LoVo (cell line): ENCODE measurements at places on chromosomes 7 and 10.

- DNase-seq = peak; percentile 56
Measured at GRCh38 chr10:94279835-94280709, 82.7 kb downstream of the NOC3L start.

DNA sequence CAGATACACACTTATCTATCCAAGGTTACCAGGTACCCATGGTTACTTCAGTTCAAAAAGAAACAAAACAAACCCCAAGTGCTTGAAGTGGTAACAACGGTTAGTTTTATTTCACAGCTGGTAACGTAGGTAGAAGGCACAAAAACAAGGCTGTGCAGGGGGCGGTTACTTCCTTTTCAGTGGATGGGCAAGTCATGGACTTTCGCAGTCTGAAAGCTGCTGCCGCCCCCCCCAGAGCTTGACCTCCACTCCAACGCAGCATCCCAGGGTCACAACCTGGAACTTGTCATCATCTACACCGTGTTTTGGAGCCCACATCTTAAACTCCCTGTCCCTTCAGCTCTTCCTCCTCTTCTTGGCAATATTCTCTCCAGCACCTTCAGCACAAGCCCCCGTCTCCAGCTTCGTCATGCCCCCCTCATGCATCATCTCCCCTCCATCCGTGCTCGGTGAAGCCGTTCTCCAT, 181.2 kb upstream of the ITGB1 start:
- no peak for DNase-seq

DNA sequence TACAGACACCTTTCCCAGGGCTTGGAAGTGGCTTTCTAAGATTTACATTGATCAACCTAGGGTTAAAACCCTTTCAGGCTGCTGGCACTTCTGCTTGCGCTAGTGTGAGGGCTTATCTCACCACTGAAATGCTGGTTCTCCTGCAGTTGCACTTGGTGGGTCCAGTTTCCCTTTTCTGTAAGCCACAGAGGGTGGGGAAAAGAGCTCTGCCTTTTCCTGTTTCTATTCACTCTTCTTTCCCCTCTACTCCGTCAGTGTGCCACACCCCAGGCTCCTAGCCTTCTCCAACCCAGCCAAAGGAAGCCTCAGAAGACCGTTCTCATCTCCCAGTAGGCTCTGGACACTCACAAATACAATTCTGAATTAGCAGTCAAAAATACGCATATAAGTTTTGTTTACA, 19.0 kb upstream of the CAPZA2 start:
- no peak for DNase-seq

- no peak for DNase-seq
Measured at GRCh38 chr10:69416695-69417094, at the start of gene TACR2. Gene TACR2, minus strand, starts transcription at chr10:69416918. Its CDS starts 595 bp downstream, at chr10:69416323.

GRCh38 chr10:79345241-79346011, 1.8 kb upstream of the PPIF start:
- DNase-seq = no peak

DNA sequence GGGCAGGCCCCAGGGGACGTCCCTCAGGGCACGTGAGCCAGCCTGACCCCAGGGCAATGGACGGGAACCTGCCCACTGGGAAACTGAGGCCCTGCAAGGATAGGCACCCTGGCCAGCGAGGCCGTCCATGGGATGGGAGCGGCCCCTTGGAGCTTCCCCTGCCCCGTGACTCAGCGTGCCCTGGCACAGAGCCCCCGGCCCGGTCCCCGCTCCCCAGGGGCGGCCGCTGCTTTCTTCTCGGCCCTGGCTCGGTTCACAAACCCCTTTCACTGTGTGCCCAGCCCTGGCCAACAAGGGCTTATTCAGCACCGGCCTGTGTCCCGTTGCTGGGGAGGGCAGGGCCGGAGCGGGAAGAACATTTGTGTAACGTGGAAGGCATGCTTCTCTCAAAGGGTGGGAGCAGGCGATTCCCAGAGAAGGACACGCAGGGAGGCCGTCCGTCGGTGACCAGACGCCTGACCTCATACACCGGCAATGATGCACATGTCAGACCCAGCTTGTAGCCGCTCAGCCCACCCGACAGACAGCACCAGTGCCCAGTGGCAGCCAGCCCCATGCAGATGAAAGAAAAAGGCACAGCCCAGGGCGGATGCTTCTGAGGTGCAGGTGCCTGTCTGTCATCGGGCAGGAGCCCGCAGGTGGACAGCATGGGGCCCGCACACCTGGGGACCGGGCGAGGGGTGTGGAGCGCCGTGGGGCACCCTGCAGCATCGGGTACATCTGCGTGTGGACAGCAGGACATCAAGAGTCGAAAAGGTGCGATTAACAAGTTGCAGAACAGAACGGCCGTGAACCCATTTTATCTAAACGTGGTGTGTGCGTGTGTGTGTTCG, 94.5 kb downstream of the PDGFA start:
- DNase-seq = no peak

- peak; percentile 46 for DNase-seq
Measured at GRCh38 chr7:115707258-115708012, 323.1 kb downstream of the TFEC start.

DNA sequence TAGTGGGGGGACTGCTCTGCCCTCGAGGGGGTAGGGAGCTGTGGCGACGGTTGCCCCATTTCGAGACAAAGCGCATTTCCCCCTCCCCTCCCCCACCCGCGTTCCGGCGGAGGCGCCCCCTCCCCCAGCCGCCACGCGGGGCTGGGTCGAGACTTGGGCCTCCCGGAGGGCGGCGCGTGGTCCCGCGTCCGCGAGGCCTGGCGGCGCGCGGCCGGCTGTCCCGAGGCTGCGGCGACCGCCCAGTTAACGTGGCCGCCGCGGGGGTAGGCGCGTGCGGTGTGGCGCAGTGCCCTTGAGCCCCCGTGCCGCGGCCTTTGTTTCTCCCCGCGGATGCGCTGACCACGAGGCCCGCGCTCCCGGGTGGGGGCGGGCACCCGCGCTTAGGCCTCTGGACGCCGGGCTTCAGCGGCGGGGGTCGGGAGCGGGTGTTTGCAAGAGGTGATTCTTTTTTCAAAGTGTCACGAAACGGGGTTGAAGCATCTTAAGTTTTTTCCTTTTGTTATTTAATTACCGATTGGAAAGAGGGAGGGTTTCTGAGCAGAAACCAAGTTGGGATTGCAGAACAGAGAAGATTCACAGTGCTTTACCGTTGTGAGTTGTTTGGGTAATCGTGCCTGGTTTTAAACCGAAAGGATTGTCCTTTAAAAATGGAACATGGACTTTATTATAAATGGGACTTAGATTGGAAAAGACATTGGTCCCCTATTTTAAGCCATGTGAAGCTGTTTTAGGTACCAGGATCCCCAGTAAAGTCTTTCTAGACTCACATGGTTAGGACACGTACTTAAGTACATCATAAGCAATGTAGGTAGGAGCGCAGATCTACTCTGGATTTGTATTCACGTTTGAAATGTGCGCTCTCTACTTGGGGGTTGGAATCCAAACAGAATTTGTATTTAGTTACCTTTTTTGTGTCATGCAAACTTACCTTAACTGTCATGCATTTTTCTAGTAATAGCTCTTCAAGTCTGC, 760 bp downstream of the CBX3 start:
- DNase-seq = no peak

DNA sequence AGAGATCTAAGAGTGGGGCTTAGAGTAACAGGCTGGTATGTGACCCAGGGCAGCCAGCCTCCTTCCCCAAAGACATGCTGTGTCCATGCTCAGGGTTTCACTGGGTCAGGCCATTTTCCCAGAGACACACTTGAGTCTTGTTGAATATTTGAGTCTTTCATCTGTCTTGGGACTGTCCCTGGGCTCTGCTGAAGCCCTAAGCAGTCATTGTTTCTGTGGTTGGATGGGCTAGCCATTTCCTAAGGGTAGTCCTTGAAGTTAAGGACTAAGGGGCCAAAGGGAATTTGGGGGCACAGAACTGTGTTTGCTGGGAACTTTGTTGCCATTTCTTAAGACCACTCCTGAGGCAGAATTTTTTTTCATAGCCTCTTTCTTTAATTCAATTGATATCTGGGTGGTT, 98.4 kb upstream of the SAMD8 start:
- no peak for DNase-seq

- peak; percentile 36 for DNase-seq
Measured at GRCh38 chr10:34789966-34790506, 25.1 kb downstream of the PARD3 start.

DNA sequence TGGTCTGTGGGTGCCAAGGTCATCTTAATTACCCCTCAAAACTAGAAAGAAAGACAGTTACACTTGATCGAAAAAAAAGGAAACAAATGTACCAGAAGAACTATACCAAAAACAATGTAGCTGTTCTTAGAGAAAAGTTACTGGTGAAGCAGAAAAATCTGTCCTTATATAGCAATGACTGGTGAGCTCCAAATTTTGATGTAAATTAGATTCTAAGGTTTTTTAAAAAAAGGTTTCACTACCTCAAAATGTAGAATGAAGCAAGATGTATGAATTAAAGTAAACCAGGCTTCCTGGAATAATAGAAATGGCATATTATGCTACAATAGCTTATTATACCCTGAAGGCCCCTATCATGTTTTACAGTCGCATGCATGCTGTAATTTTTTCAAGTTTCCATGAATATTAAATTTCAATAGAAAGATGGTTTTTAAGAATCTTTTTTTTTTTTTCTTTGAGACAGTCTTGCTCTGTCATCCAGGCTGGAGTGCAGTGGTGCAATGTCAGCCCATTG, 28.4 kb upstream of the FKBP9 start:
- DNase-seq = no peak

GRCh38 chr7:69367780-69368179, 230.5 kb upstream of the AUTS2 start:
- DNase-seq = no peak

- no peak for DNase-seq
Measured at GRCh38 chr7:29145553-29146056, 732 bp downstream of the CPVL start.

DNA sequence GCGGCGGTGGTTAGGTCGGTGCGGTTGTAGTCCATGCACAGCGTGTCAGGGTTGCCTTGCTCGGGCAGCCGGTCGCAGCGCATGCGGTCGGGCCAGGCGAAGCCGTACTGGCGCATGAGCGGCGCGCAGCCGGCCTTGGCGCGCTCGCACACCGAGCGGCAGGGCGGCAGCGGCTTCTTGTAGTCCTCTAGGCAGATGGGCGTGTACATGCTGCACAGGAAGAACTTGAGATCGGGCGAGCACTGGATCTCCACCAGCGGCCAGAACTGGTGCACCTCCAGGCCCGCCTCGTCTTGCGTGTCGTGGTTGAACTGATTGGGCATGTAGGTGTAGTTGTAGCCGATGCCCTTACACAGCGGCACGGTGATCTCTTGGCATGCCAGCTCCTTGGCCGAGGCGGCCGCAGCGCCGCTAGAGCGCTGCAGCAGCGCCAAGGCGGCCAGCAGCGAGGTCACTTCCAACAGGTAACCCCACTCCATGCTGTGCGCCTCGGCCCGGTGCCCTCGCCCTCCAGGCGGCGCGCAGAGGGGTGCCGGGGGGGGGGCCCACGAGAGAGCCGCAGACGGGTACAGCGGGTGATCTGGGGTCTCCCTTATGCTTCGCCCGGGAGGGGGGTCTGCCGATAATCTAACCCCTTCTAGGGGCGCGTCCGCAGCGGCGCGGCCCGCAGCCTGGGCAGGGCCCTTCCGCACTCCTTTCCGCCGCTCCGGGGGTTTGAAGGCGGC, 983 bp downstream of the FZD8 start:
- DNase-seq = peak; percentile 32

DNA sequence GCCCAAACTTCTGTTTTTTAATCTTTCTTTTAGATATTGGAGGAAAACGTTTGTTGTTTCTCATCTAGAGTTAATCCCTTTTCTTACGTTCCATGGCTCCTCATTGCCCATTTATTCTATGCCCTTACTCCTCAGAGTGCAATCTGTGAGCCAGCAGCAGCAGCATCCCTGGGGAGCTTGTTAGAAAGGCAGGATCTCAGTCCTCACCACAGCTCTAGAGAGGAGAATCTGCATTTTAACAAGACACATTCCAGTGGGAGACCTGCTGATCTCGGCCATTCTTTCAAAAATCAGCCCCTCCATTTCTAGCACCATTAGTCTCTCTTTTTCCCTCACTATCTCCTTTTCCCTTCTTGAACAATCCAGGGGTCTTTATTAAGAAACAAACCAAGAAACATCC, 84.4 kb upstream of the NOBOX start:
- DNase-seq = no peak

- peak; percentile 99 for DNase-seq
Measured at GRCh38 chr10:110918643-110919348, at the start of gene BBIP1. Gene BBIP1, minus strand, starts transcription at chr10:110919180. Its CDS starts 1,023 bp downstream, at chr10:110918157.

- DNase-seq = no peak
Measured at GRCh38 chr7:120925392-120925791, 25.2 kb upstream of the ING3 start.

DNA sequence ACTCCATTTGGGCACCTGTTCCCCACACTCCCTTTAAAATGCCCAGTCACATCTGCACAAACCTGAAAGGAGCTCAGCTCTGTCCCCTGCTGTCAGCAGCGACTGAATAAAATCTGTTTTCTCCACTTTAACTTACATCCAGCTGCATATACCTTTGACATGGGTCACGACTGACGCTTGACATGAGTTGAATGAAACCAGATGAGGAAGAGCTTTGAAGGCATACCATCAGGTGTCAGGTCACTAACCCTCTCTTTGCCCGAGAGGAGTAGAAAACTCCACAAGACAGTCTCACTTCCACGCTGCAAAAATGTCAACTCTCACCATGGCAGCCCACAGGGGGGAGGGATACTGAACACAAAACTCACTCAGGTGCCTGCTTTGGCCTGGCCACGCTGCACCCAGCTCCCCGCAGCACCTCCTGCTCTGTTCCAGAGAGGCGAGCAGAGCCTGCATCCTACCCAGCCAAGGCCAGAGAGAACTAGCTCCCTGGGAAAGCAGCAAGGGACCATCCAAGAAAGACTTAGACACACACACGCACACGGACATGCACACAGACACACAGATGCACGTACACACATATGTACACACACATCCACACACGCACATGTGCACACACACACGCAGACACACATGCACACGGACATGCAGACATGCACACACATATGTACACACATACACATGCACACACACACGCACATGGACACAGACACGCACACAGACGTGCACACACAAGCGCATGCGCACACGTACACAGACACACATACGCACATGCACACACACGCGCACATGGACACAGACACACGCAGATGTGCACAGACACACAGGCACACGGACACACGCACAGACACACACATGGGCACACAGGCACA, 191.0 kb downstream of the MAD1L1 start:
- no peak for DNase-seq

DNA sequence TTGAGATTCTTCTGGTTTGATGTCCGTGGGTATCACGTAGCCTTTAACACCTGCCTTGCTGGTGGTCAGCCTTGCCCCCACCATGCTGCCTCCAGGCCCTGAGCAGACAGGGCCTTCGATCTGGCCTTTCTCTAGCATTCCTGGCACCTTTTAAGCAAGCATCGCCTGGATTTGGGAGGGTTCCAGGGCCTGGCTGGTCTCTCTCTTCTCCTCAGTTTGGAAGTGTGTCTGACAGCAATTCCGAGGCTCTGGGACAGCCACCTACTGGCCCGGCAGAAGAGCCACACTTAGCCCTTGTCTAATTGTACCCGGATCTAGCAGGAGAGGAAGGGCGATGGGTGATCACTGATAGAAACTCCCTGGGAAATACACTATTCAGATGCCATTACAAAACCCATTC, 441.3 kb upstream of the MKI67 start:
- DNase-seq = no peak

DNA sequence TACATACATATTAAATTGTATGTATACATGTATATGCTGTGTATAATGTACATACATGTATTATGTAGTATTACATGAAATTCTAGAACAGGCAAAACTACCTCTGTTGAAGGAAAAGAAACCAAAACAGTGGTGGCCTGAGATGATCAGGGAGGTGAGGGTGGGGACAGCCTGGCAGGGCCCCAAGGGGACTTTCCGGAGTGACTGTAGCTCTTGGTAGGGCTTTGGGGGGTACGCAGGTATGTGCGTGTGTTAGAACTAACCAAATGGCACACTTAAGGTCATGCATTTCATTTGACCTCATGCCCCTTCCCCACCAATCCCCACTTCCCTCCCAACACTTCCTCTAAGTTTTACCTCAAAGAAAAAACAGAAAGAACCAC, 31.3 kb downstream of the CTBP2 start:
- no peak for DNase-seq
